ENCODE measurements at places on chromosomes 4 and X.

GRCh38 chr4:42594888-42595287 is 62.0 kb downstream of the ATP8A1 start:
- no peak for DNase-seq

DNA sequence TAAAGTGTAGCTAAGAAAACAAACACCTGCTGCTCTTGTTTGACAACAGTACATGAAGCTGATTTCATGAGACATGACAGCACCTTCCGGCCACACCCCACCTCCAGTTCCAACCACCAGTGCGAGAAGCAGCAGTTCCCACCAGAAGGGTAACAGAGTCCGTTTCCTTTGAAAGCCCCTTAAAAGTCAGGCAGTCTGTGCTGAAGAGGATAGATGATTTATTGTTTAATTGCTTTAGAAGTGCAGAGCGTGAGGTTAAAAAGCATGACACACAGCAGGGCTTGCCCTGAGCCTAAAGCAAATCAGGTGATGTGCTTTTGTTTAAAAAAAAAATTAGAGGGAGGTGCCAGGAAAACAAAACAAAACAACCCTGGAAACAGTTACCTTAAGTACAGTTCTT is 82.6 kb downstream of the HADH start:
- no peak for DNase-seq

- no peak for DNase-seq
Observed at GRCh38 chr4:137452799-137453198, 79.5 kb downstream of the PCDH18 start.

GRCh38 chr4:104248726-104249125 is 246.0 kb downstream of the CXXC4 start:
- no peak for DNase-seq

DNA sequence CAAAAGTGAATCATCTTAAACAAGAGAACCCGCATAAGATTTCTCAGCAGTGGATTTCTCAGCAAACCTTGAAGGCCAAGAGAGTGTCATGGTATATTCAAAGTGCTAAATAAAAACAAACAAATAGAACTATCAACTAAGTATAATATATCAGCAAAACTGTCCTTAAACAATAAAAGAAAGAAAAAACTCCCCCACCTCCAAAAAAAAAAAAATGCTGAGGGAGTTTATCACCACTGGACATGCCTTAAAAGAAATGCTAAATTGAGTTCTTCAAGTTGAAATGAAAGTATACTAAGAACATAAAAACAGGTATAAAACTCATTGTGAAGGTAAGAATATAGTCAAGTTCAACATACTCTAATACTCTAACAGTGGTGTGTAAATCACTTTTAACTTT is 53.9 kb upstream of the EPGN start:
- DNase-seq = no peak

- peak; percentile 17 for DNase-seq
Observed at GRCh38 chrX:107825698-107826237, at the start of gene MID2. Gene MID2 (plus strand): TSS chrX:107825866. CDS start chrX:107826427, 561 bp downstream.

- peak; percentile 1 for DNase-seq
Observed at GRCh38 chrX:37350034-37350365, 836 bp downstream of the PRRG1 start.

- DNase-seq = no peak
Observed at GRCh38 chr4:163568843-163569242, 74.4 kb downstream of the TMA16 start.

GRCh38 chr4:30833206-30833605 is 113.0 kb downstream of the PCDH7 start:
- no peak for DNase-seq

DNA sequence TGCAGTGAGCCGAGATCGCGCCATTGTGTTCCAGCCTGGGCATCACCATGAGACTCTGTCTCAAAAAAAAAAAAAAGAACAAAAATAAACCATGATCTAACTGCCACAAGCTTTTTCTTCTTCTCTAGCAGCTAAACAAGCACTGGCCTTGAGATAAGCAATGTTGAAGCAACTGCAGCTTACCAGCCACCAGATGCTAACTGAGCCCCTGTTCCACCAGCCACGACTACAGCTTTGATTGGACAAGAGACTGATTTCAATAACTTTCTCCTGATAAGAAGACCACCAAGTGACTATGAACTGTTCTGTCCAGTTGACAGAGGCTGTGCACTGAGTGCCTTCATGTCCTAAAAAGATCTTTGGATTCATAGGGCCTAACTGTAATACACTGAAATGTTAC is 58.5 kb downstream of the DCTD start:
- DNase-seq = no peak

GRCh38 chrX:47579537-47579936 is 2.7 kb upstream of the TIMP1 start:
- DNase-seq = no peak

GRCh38 chrX:40329616-40330015 is 231.9 kb upstream of the BCOR start:
- DNase-seq = no peak

GRCh38 chr4:1299301-1299860 is 9.7 kb downstream of the MAEA start:
- DNase-seq = no peak

- peak; percentile 52 for DNase-seq
Observed at GRCh38 chrX:149871940-149872339, 9.0 kb upstream of the MAGEA8 start.

DNA sequence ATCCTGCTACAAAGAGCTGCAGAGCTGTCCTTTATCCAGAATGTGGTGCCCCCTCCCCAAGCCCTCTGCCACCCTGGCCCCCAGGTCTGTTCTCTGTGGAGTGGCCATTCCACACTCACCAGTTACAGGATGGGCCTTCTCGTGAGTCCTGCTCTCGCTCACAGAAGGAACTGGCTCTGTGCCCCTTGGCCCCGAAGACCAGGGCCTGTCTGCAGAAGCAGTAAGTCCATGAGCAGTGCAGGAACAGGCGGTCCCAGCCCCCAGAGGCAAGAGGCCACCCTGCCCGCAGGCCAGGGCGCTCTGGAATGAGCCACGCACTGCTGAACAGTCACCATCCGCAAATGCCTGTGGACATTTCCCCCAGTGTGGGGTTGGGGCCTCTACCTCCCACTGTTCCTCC is 92.2 kb downstream of the DCTD start:
- no peak for DNase-seq

DNA sequence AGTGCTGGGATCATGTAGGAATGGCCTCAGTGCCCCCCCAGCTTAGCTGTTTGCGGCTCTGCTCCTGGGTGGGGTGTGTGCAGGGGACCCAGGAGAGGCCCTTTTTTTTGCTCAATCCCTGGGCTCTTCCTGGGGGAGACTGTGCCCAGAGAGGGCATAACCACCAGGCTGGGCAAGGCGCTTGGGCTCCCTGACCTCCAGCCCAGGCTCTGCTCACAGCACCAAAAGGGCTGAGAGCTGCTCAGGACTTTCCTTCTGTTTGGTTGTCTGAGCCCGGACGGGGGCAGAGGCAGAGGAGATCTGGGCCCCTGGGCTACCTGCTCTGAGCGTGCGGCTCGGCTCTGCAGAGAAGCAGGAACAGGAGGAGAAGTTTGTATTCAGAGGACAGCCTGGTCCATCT is 64.7 kb downstream of the PSAPL1 start:
- DNase-seq = no peak

DNA sequence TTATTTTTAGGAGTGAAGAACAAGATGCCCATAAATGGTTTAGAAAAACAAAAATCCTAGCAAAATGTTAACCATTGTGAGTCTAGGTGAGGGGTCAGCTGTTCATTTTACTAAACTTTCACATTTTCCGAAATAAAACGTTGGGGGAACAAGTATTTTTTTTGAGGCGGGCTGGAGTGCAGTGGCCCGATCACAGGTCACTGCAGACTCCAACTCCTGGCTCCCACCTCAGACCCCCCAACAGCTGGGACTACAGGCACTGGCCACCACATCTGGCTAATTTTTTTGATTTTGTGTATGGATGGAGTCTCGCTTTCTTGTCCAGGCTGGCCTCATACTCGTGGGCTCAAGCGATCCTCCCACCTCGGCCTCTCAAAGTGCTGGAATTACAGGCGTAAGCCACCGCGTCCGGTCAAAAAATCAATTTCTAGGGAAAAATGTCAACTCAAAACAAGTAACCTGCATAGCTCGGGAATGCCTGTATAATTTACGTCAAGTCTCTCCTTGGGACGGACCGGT is 742 bp upstream of the TAF1 start:
- no peak for DNase-seq

DNA sequence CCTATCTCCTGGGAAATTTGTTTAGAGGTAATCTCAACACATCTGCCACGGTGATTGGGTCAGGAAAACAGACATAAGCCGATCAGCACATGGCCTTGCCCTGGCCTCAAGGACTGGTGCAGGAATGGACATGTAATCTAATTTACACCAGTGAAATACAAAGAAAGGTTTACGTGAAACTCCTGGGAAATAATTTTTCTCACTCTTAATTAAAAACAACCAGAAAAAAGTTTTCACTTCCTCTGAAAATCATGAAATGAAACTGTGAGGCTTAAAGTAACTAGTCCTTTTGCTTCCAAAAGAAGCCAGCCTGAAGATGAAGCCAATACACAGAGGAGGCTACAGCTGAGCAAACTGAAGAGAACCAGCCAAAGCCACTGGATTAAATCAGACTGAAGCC is 154.1 kb upstream of the FAM241A start:
- DNase-seq = no peak

DNA sequence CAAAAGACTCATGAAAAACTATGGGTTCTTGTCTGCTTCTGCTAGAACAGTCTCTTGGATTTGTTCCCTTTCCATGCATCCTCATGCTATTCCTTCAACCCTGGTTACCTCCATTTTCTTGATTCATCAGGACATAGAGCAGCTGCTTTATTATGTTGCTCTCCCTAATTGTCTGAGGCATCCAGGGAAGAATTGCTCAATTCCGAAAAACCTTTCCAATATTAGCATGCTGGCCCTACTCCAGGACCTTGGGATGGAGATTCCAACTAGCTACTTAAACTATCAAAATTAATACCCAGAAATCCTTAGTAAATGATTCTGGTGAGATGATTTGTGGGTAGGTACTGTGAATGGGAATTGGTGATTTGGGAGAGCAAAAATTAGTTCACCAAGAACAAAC is 56.6 kb upstream of the FAM47B start:
- DNase-seq = no peak

- DNase-seq = peak; percentile 82
Observed at GRCh38 chrX:134236626-134237614, at the start of gene CCDC160. Gene CCDC160 (plus strand): TSS chrX:134237182. CDS start chrX:134244801, 7,619 bp downstream.

DNA sequence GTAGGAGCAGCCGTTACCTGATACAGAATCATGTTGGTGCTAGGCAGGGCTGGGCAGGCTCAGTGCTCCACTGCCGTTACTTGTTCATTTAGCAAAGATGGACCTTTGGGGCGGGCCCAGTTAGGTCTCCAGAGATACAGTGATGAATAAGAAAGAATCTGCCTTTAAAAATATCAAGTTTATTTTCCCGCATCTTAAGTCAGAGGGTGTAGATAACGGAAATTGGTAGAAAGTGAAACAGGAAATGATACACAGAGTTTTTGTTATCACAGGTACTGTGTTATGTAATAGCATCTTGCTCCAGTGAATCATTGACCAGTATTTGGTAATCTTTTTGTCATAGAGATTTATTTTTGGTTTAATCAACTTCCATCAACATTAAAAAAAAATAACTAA is 5.5 kb downstream of the TMEM131L start:
- no peak for DNase-seq

- no peak for DNase-seq
Observed at GRCh38 chr4:186698525-186698924, 25.1 kb downstream of the FAT1 start.

DNA sequence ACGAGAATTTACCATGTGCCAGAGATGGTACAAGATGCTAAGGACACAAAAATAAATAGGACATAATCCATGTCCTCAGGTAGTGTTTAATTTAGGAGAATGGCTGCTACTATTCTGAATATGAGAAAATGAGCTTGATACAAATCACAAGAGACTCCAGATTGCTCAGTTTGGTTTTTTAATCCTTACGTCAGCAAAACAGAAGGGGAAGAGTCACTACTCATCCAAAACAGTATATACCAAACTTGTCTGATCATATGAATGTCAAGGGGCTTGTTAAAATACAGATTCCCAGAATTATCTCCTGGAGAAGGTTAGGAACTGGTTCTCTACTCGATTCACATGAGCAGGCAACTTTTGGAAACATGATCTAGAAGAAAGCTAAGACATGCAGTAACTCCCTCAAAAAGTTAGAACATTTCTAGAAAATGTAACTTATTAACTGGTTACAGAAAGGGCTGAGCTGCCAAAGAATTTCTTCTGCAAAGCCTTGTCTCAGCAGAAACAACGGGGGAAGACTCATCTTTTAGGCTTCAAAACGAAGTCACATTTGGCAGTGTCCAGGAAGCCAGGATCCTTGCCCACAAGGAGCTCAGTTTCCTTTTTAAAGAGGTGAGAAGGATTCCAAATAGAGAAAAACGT is 3.4 kb downstream of the AIFM1 start:
- DNase-seq = no peak

GRCh38 chr4:82811838-82812341 is 13.3 kb upstream of the SCD5 start:
- DNase-seq = no peak

- DNase-seq = no peak
Observed at GRCh38 chr4:35820003-35820402, 424.3 kb downstream of the ARAP2 start.

GRCh38 chrX:13742397-13743176 is 8.0 kb downstream of the OFD1 start:
- DNase-seq = no peak

GRCh38 chr4:85557016-85557901 is 82.3 kb downstream of the ARHGAP24 start:
- no peak for DNase-seq

DNA sequence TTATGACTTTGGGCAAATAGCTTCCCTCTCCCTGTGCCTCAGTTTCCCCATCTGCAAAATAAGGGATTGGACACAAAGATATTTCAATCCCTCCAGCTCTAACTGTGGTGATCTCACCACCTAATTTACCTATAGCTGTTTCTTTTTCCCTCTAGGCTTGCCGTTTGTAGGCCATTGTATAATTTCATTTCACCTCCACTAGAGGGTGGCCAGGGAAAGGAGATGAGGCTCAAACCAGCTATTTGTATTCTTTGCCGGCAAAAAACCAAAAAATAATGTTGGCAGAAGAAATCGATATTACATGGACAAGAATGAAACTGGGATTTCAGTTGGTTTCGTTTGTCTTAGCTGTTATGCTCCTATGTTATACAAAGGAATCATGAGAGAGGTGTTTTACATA is 36.1 kb upstream of the DOCK11 start:
- DNase-seq = peak; percentile 43

GRCh38 chr4:187469627-187470026 is 525.9 kb upstream of the ZFP42 start:
- no peak for DNase-seq

DNA sequence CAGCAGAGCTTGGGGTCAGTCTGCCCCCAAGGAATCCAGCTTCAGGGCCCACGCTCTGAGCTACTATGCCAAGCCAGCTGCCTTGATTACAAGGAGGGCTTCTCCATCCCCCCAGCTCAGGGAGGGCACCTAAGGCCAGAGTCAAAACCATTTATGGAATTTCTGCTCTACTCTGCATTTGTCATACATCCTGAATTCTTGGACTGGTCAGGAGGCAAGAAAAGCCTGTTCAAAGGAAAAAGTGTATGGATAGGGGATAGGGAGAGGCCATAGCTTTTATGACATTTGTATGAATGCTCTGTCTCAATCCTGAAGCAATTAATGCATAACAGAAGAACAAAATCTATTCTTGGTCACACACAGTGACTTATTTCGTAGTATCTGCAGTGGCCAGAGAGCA is 32.2 kb downstream of the EDNRA start:
- DNase-seq = no peak

GRCh38 chrX:41043674-41044345 is 41.4 kb upstream of the USP9X start:
- DNase-seq = no peak

- no peak for DNase-seq
Observed at GRCh38 chrX:130631011-130631410, 229.2 kb downstream of the RBMX2 start.

GRCh38 chrX:25025615-25026014 is 9.8 kb upstream of the ARX start:
- no peak for DNase-seq

All from SK-N-SH (cell line).